ENCODE measurements at places on chromosomes 1 and 21.

DNA sequence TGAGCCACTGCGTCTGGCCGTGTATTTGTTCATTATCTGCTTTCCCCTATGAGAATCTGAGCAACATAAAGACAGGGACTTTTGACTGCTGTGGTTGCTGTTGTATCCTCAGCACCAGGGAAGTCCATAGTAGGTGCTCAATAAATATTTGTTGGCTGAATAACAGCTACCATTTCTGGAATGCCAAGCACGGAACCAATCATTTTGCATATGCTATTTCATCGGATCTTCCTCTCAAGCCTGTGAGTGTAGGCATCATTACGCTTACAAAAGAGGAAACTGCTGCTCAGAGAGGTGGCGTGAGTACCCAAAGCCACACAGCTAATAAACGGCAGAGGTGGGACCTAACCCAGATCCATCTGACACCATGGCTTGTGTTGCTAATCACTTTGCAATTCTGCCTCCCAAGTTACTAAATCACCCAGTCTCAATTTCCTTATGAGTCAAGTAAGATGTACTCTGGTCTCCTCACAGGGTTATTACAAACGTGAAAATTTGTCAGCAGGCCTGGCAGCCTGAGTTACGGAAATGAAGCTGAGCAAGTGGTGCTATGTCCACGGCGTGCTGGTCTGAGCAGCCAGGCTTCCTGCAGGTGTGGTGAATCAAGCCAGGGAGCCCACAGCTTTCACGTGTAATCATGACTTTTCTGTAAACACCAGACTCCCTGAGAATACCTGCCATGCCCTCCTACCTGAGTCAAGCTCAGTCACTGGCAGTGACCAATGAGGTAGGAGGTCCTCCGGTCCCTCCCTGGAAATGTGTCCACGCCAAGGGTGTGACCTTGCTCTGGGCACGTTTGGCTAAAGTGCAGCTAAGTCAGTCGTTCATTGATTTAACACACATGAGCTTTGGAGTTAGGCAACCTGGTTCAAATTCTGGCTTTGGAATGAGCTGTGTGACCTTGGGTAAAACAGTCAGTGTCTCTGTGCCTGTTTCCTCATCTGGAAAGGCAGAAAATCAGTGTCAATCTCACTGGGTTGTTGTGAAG is 4.8 kb upstream of the RHCE start:
- DNase-seq, result no peak

GRCh38 chr1:17911791-17912190 is 156.7 kb downstream of the ACTL8 start:
- DNase-seq, result no peak

DNA sequence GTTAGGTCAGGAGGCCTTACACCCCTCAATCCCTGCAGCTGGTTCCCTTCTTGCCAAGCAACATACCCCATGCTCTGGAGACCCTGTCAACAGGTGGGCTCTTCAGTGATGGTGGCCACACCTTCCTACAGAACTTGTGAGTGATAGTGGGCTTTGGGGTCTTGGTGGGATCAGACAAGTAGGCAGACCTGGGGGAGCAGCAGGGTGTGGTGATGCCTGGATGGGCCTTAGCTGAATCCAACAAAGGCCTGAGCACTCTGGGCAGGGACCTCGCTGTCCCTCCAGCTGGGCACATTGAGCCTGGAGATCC is 14.9 kb downstream of the FAAH start:
- DNase-seq, result no peak

GRCh38 chr1:226784081-226785049 is 45.3 kb upstream of the ITPKB start:
- DNase-seq, result no peak

GRCh38 chr1:173122344-173122935 is 71.7 kb upstream of the TNFSF18 start:
- no peak for DNase-seq

GRCh38 chr1:61171974-61172373 is 89.6 kb downstream of the NFIA start:
- no peak for DNase-seq

GRCh38 chr1:152451254-152451653 is 37.2 kb upstream of the CRNN start:
- no peak for DNase-seq

DNA sequence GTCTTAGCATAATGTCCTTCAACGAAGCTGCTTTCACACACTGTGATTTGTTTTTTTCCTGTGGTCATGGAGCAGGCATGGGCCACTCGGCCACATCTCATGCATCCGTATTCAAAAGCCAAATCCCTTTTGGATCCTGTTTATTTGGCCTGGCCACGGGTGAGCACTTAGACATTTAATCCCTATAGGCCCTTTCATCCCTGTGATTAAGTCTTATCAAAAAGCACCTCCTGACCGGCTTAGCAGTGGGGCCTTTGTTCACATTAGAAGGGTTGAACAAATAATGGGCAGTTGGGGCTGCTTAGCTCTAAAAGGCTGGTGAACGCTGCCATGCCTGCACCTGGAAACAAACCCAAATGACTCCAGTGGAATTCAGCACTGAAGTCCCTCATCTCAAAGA is 2.0 kb downstream of the KCNE2 start:
- DNase-seq, result no peak

GRCh38 chr1:186985889-186986491 is 157.2 kb downstream of the PLA2G4A start:
- peak; percentile 10 for DNase-seq

GRCh38 chr1:230267338-230268065 is 158.6 kb downstream of the PGBD5 start:
- DNase-seq, result no peak

Measured in GM12891 (cell line).